ENCODE measurements at places on chromosomes 1 and 21.

DNA sequence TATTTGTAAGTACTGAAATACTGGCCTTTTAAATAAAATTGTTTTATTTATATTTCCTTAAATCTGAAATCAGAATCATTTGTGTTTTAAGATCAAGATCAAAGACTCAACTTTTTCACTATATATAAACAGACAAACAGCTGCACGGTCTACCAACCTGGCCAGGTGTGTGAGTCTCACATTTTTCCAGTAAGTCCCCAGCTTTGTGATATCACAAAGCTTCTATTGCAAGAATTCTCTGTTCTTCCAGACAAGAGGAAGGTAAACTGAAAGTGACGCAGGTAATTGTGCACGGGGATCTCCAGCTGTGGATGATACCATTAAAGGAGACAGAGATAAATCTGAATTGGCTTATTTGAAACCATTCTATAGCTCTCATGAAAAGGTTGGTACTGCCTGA lies 41.2 kb upstream of the CYP2J2 start:
- DNase-seq: no peak

DNA sequence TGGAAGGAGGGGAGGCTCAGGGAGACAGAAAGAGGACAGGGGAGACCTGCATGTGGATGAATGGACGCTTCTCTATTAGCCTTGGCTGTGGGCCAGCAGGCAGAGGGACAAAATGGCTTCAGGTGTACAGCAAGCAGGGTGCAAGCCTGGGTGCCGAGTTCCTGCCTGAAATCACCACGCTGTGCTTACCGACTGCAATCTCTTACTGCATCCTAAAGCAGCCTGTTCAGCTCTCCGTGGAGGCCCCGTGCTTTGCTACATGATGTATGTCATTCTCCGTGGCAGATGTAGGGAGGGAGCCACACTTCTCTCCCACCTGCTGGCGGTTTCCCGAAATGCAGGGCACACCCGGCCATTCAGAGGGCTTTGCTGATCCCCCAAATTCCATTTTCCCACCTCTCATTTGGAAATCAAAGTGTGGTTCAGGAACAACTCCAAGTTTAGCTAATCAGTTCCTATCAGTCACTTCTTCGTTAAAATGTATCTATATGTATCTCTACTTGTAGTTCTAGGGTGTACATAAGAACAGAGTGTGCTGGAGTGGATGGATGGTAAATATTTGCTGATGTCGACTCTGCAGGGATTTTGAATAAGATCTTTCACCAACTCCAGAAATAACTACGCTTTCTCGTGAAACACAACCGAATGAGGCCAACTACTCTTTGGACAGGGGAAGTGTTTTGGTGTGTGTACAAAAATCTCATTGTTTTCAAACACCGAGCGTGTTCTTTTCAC lies 122.3 kb upstream of the BACE2 start:
- DNase-seq: no peak

GRCh38 chr1:5933676-5934057 lies 58.6 kb downstream of the NPHP4 start:
- no peak for DNase-seq

DNA sequence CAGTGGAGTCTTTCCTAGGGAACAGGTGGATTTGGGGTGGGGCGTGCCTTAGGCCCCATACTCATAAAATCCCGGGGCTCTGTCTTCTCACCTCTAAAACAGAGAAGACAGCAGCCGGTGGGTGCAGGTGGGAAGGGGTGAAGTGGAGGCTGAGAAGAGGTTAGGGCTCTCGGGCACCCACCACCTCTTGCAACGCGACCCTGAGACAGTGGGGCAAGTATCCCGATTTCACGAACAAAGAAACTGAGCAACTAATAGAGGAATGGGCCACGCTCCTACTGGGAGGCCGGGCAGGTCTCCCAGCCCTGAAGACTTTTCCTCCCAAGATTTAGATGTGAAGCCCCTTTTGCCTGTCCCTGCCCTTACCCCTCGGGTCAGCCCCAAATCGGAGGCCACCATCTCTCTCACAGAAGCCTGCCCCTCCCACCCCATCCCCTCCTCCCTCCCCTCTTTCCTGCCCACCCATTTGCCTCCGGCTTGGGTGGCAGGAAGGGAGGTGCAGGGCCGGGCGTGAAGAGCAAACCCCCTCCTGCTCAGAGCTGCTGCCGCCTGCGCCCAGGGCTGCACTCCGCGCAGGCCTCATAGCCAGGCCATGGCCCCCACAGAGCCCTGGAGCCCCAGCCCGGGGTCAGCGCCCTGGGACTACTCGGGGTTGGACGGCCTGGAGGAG lies at the start of gene GPR25:
TSS of gene GPR25 (plus strand) at position 536 of the 670 bp plus-strand sequence. CDS start at position 593, 57 bp downstream.
- no peak for DNase-seq

- DNase-seq: no peak
Observed at GRCh38 chr1:25985171-25985570, 12.7 kb downstream of the PAFAH2 start.

- no peak for DNase-seq
Observed at GRCh38 chr1:54814126-54814498, 13.0 kb upstream of the TTC22 start.

DNA sequence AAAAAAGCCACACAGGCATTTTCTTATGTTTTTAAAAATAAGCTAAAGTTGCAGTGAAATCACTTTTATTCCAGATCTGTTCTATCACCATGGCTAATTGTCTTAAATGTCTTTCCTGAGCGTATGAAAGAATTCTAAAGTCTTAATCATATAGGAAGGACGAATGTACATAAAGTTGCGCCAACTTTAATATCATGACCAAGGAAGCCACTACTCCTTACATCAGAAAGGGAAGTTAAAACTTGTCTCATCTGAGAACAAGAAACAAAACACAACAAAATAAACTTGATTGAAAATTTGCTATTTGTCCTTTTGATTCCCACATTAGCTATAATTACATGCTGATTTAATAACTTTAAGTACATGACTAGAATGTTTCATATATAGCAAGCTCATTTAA lies 26.5 kb downstream of the CNIH4 start:
- DNase-seq: no peak

DNA sequence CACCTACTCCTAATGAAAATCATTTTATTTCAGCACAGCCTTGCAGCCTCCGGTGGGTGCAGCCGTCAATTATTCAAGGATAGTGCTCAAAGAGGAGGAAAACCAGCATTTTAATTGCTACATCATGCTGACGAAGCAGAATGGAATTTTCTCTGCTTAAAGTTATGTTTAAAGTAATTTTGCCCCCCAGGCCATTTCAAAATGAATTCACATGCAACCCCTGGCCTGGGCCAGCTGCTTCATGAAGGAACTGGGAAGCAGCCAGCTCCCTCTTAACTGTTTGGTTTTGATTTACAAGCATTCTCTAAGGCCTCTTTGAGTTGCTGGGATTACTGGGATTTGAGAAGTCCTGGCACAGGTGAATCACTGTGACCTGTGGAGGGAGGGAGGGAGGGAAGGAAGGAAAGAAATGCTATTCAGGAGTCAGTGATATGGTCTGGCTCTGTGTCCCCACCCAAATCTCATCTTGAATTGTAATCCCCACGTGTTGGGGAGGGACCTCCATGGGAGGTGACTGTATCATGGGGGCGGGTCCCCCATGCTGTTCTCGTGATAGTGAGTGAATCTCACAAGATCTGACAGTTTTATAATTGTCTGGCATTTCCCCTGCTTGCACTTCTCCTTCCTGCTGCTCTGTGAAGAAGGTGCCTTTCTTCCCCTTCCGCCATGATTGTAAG lies 66.0 kb downstream of the PGBD5 start:
- DNase-seq: no peak

DNA sequence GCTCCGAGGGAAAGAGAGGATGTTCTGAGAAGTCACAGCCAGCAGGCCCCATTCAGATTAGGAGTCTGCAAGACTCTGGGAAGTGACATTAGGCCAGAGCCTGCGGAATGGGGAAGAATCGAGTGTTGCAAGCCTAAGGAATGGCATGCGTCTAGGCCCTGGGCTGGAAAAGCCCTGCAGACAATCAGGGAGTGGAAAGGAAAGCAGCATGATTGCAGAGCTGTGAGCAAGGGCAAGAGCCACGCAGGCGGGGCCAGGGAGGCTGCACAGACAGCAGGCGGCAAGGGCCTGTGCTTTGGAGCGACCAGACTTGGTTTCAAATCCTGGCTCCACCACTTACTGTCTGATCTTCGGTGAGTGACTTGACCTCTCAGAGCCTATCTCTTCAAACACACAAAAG lies 118.2 kb downstream of the RRAGC start:
- no peak for DNase-seq

GRCh38 chr1:69409731-69410456 lies 157.8 kb upstream of the LRRC7 start:
- no peak for DNase-seq

DNA sequence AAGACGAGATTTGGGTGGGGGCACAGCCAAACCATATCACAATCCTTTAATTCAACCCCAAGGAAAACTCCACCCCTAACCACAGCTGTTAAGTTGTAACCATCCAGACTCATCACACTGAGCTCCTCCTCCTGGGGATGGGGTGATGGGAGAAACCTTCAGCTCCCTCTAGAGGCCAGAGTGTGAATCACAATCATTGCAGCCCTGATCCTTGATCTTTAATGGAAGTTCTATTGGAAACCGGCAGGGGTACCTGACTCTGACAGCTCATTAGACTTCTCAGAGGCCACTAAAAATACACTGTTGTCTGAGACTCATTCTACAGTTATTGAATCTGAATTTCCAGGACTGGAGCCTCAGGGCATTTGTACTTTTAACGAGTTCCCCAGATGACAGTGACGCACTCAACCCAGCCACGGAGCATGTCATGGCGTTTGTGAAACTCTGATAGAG lies 127.2 kb downstream of the IGSF21 start:
- DNase-seq: no peak

GRCh38 chr21:38392661-38393060 lies 105.6 kb downstream of the ERG start:
- no peak for DNase-seq

GRCh38 chr21:25983745-25984144 lies 186.8 kb downstream of the APP start:
- no peak for DNase-seq

GRCh38 chr1:28437924-28438699 lies 67.7 kb upstream of the RCC1 start:
- no peak for DNase-seq

- DNase-seq: no peak
Observed at GRCh38 chr1:82399093-82399492, 598.4 kb downstream of the ADGRL2 start.

- DNase-seq: no peak
Observed at GRCh38 chr1:11943619-11944018, 9.1 kb downstream of the PLOD1 start.

DNA sequence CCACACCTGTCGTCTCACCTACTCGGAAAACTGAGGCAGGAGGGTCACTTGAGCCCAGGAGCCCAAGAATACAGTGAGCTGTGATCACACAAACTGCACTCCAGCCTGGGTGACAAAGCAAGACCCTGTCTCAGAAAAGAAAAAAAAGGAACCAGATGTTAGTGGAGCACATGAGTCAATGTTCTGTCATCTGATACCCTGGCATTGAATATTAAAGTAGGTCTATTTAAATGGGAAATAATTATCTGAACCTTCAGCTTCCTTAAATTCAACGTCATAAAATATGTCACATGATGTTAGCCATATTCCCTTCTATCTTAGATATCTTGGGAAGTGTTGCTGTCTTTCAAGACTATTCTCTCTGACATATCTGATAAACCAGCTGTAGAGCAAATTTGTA lies 47.3 kb downstream of the NCAM2 start:
- no peak for DNase-seq

- no peak for DNase-seq
Observed at GRCh38 chr1:226403201-226404034, 4.5 kb downstream of the PARP1 start.

- DNase-seq: no peak
Observed at GRCh38 chr1:167905671-167906070, 8.3 kb downstream of the ADCY10 start.

DNA sequence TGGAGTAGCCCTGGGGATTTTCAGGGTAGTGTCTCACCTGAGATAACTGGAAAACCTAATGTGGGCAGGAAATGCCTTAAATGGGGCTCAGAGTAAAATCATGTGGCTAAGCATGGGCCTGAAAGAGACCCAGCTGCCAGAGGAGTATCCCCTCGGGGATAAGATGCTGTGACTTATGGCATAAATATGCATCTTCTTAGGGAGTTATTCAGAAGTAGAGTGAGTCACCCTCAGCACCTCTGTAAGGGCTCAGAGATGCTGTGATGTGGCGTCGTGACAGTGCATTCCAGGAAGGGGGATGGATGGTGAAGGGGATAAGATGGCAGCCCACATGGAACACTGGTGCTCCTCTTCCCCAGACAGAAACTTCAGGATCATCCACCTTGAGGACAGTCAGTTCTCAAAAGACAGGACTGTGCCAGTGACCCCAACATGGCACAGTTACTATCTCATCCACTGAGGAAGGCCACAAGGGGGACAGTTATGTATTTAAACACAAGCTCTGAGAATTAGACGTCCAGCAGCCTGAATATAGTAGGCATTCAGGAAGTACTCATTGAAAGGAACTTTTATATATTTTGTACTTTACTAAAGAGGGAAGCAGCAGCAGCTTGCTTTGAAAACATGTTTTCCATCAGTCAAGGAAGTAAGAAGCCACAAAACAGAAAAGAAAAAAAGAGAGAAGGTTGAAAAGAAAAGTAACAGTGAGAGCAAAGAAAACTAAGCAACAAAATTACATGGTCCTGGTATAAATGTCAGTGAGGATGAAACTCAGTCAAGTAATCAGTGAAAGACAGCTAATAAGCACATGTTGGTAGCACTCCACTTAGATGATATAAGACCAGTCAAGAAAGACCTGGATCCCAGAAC lies 8.3 kb downstream of the IL24 start:
- DNase-seq: no peak

DNA sequence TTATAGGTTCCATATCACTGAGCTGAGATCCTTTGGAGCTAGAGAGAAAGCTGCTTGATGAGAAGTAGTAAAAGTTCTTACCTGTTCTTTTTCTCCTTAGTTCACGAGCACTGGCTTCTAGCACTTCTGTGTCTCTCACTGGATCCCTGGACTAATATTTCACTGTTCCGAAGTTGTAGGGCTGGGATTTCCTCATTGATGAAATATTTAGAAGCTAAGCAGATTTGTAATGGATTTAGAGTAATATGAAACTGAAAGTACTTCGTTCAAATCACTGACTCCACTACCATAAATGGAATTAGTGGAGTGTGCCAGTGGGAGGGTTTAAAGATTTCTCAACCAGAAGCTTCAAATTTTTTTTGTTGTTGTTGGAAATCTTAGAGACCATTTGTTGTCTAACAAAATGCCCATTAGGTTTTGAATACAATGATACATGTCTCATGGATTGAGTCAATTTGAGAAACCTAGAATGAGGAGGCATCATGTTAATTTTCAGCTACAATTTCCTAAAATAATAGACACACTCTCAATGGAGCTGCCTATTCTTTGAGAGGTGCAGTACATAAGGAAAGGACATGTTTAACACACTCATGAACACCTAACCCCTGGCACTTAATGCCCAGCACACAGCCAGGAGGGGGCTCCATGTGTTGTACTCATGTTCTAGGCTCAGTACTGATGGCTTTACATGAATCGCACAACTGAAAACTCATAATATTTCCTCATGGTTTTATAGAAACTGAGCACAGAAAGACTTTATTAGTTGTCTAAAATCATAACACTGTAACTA lies at the start of gene GBP1:
TSS of gene GBP1 (minus strand) at position 130 of the 790 bp plus-strand sequence. CDS start 1,974 bp downstream, outside the sequence.
- no peak for DNase-seq

- DNase-seq: no peak
Observed at GRCh38 chr1:182092336-182092735, 30.8 kb upstream of the ZNF648 start.
